SW 1271 (cell line): ENCODE measurements at places on chromosomes 7 and 10.

GRCh38 chr7:100435401-100436304 is 644 bp downstream of the PPP1R35 start:
- DNase-seq: no peak

DNA sequence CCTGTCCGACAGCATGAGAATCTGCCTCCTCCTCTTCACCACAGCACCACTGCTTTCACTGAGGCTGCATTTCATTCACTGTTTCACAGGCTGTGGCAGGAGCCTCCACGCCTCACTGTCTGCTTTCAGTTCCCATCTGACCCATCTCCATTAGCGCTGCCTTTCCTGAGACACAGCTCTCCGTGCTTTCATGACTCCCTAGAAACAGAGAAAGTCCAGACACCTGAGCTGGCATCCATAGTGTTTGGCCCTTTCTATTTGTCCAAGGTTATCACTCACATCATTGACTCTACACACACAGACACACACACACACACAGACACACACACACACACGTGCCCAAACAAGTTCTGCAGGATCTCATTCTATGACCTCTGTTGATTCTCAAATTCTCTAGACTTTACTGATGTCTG is 5.2 kb downstream of the LGI1 start:
- no peak for DNase-seq

- DNase-seq: no peak
Observed at GRCh38 chr10:29671228-29671780, 36.5 kb upstream of the SVIL start.

GRCh38 chr10:132904181-132904813 is 38.1 kb downstream of the CFAP46 start:
- peak; percentile 9 for DNase-seq

DNA sequence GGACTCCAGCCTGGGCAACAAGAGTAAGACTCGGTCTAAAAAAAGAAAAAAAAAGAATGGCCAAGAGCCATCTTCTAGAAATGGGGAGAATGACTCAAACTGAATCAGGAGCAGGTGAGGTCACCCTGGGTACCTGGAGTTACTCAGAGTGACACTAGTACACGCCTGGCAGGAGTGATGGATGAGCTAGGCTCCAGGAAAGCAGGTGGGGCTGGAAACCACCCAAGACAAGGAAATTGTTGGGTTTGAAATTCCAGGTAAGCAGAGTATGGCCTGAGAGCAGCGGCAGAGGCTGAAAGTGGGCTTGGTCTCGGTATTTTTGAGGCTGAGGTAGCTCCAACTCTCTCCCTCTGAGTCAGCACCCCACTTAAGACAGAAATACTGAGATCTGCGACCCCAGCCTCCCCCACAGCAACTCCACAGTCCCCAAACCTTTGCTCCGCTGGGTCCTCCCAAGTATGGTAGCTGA is 18.5 kb downstream of the DDIT4 start:
- no peak for DNase-seq

- no peak for DNase-seq
Observed at GRCh38 chr10:9111976-9112375, 1057.5 kb downstream of the GATA3 start.

DNA sequence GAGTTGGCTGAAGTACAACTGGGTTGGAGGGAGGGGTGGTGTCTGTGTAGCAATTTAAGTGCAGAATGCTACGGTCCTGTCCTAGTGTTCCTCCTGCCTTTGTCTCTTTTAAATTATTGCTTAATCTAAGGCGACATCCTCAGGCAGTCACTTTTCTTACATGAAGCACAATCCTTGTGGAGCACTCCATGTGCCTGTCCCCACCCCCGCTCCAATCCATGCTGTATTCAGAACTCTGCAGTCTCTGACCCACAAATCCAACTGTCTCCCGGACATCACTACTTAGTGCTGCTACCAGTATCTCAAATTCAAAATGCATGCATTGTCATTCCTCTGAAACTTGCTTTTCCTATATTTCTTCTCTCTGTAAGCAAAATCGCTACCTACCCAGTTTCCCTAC is 91.4 kb upstream of the FAM133B start:
- DNase-seq: no peak

GRCh38 chr10:104328896-104329710 is 9.2 kb downstream of the ITPRIP start:
- peak; percentile 85 for DNase-seq

- no peak for DNase-seq
Observed at GRCh38 chr10:97858001-97858439, 8.4 kb downstream of the GOLGA7B start.

DNA sequence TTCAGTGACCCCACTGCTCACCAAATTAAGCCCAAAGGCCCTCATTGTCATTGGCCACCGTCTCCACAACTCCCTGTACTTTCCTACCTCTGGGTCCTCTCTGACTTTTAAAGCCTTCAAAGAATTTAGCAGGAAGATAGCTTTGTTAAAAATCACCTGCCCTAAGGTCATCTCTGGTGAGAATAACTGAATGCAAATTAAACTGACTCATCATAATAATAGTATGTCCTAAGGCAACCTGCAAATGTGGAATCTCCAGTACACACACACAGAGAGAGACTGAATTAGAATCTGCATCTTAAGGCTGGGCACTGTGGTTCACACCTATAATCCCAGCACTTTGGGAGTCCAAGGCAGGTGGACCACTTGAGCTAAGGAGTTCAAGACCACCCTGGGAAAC is 24.1 kb downstream of the OAT start:
- no peak for DNase-seq

- DNase-seq: no peak
Observed at GRCh38 chr7:12630513-12630819, 57.0 kb upstream of the ARL4A start.

GRCh38 chr7:130292682-130293257 is at the start of gene CPA4:
TSS of gene CPA4 (plus strand) at chr7:130293161. CDS start at chr7:130293181, 20 bp downstream.
- DNase-seq: peak; percentile 73

GRCh38 chr7:38855386-38855785 is 53.6 kb downstream of the VPS41 start:
- DNase-seq: no peak

DNA sequence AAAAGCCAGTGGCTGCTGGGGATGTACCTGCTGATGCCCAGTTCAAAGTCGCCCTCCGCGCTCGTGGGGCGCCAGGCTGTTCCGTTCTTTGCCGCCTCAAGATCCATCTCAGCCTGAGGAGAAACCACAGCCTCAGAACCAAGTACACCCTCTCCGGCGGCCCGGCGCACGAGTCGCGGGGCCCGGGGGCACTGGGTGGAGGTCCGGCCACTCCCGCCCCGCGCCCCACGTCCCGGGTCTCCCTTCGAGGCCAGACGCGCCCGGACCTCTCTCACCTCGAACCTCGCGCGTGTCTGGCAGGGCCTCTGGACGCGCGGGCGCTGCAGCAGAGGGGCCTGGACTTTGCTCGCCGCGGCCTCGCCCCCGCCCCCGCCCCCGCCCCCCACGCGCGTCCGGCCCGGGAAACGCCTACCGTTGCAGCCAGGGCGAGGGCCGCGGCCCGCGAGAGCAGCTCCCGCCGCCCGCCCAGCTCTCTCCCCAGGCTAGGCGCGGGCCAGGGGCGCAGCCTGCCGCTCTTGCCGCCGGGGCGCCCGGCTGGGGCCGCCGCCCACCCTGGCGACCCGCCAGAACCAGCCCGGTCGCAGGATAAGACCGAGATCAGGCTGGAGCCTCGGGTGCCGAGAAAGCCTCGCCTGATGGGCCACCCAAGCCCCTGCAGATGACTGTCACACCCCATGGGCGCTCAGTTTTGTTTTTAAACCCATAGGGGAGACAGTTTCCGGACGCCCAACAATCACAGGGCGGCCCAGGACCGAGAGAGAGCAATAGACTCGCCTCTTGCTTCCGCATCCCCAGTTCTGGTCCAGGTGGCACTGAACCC is at the start of gene ABCB4:
Gene ABCB4 (minus strand): TSS at position 322 of the 820 bp plus-strand sequence. CDS start 215 bp downstream, at position 107.
- DNase-seq: no peak

DNA sequence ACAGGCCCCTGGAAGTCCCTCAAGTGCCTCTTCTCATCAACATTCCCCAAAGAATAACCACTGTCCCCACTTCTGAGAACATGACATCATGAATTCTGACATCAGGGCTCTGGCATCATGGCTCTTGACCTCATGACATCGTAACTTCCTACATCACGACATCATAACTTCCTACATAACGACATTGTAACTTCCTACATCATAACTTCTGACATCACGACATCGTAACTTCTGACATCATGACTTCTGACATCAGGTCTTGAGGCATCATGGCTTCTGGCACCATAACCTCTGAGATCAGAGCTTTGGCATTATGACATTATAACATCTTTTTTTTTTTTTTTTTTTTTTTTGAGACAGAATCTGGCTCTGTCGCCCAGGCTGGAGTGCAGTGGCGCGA is 66.7 kb upstream of the FAM20C start:
- DNase-seq: no peak

DNA sequence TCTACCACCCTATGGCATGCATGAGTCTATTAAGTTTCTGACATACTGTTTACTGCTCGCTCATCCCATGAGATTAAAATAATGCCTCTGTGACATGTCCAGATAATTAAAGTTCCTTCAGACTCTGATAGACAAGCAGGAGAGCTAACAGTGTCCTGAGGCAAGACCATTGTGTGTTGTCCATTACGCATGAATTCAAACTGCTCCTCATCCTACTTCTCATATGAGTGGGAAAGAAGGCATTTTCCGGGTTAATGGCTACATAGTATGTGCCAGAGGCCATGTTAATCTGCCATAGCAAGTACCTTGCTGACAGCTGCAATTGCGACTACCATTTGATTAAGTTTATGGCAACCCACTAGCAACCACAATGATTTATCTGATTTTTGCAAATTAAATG is 113.3 kb downstream of the GNAI1 start:
- no peak for DNase-seq

DNA sequence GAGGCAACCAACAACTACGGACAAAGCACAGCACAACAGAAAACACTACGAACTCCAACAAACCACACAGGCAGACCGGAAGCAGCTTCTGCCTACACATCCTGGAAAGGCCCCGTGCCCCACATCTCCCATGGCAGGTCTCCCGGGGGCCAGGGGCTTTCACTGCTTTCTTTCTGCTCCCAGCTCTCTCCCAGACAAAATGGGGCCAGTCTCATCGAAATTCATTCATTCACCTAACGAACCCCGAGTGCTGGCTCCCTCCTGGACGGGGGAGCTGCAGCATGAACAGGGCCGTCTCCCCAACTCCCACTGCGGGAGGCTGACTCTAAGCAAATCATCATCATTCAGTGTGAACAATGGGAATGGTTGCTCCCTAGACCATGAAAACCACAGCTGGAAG is 47.6 kb upstream of the NANOS1 start:
- no peak for DNase-seq

GRCh38 chr10:4766454-4766853 is 59.6 kb upstream of the AKR1E2 start:
- no peak for DNase-seq

GRCh38 chr7:123598657-123599056 is 3.0 kb upstream of the ASB15 start:
- no peak for DNase-seq

DNA sequence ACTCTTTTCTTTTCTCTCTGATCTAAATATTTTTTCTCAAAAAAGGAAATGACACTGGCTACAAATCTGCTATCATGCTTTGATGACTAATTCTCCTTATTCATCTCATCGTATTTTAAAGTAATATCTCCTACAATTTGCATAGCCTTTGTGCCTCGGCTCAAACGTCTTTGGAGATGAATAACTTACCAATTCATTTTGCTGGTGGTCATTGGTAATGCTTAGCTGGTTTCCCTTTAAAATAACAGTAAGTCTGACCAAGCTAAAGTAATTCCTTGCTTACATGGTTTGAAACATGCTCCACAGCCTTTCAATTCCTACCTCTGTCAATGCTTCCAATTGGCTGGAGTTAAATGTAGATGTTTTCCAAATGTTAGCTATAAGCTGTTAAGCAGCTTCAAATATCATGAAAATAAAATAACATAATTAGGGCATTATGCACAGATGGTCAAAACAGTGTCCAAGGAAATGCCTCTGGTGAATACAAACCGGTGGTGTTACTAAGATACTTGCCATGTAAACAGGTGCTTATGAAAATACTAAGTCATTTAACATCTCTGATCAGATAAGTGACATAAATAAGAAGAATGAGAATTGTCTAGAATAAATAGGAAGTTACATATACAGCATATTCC is 435.0 kb downstream of the POM121L12 start:
- no peak for DNase-seq

DNA sequence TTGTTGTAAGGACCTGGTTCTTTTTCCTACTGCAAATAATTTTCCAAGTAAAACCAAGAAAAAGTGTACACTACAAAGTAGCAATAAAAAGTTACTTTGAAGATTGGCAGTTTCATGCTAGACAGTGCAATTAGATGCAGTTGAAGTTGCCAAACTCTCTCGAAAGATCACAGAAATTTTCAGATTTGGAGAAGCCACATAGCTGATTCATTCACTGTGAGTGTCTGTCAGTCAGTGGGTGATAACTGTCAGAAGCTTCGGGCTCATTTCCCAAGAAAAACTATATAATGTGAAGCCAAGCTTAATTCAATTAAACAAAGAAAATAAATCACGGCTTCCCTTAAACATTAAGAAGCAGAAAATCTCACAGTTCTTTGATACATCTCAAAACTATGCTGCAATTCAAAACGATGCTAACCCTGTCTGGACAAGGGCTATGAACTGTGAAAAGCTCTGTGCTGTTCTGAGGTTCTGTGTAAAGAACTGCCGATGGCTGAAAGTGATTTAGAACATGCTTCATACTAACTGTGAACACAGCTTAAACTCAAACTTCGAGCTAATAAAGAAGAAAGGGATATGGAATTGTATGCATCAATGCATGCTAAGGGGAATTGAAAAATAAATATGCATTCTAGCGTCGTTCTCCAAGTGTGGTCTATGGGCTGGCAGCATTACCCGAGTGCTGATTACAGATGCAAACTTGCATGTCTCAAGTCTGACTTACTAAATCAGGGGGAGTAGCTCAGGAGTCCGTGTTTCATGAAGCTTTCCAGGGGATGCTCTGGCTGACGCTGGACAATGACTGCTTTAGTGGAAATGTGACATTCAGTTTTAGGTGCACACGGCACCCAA is 557.4 kb downstream of the CALN1 start:
- DNase-seq: no peak

DNA sequence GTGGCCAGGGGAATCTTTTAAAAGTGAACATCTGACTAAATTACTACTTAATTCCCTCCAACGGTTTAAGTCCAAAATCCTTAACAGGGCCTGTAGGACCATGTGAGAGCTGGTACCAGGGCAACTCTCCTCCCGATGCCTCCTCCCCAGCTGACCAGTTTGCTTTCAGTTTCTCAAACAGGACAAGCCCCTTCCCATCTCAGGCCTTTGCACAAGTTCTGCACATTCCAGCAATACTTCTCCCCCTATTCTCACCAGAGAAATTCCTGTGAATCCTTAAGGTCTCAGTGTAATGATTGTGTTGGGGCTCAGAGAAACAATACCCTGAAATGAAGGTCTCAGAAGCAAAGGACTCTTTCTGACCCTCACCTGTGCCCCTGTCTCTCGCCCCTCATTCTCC is 8.0 kb upstream of the CALHM1 start:
- DNase-seq: no peak

GRCh38 chr7:139994356-139994755 is 68.4 kb downstream of the PARP12 start:
- no peak for DNase-seq

GRCh38 chr7:148620749-148621359 is 30.3 kb downstream of the C7orf33 start:
- DNase-seq: no peak
